ENCODE measurements at places on chromosomes 1 and 21. TPM values are rescaled to one million over a fixed set of nuclear protein-coding genes. Genes with fewer than 3 reads are reported as not detected.

Gene SPATC1L
- 6.9 TPM for total RNA-seq

Gene CNKSR1
- total RNA-seq = under 0.01 TPM

Gene OR2L2
- total RNA-seq = under 0.01 TPM

Gene MX1
- 33.3 TPM for total RNA-seq

Gene FAM163A
- not detected for total RNA-seq

Gene DAB1
- not detected for total RNA-seq

Gene CD5L
- total RNA-seq = not detected

Gene CDC20
- 5.3 TPM for total RNA-seq

Gene VN1R5
- total RNA-seq = not detected

Gene TMEM125
- total RNA-seq = not detected

Gene KIF17
- total RNA-seq = 0.36 TPM

Data from osteoblast (primary cell).